ENCODE measurements at places on chromosomes 2 and 18.

DNA sequence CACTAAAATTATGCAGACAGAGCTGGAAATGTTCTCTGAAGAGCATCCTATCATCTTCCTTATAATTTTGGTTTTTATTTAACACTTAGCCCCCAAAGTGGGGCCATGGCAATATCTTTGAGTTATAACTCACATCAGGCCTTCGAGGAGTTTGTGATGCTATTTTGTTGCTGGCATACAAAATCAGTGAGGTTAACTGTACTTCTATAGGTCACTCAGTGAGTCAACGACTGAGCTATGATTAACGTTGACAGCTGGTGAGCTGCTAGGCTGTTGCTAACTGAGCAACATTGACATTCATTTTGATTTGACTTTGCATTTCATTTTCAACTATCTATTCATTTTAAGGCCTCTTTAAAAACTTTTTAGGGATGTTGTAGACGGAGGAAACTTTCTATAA is 50.0 kb downstream of the GPD2 start:
- no peak for DNase-seq

DNA sequence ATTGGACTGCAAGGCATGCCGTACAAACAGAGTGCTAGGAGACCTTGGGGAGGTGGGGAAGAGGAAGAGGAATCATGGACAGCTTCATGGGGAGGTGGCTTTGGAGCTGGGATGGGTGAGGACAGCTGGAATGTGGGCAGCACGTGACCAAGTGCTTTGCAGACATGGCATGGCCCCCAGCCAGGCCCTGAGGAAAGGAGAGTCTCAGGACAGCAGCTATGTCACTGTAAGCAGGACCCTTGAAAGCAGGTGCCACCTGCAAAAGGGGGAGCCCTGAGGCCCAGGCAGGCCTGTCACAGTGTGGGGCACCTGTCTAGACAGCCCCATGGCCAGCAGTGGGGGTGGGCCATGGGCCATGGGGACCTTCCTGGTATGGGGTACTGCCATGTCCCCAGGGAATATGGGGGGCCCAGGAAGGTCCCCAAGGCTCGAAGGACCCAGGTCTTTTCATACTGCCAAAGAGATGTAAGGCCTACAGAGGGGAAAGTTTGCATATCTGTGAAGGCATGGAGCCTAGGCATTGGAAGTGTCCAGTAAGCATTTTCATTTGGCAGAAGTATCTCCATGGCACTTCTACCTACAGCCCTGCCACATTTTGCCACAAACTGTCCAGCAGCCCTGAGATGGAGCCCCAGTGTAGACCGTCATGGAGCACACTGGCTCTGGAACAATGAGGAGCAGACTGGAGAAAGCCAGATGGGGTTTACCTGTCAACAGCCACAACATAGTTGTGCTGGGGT is 9.9 kb downstream of the PAX8 start:
- no peak for DNase-seq

GRCh38 chr2:241072151-241072550 is 29.9 kb downstream of the MTERF4 start:
- no peak for DNase-seq

GRCh38 chr2:126413079-126413478 is 242.9 kb upstream of the GYPC start:
- DNase-seq, result no peak

GRCh38 chr2:47521666-47522285 is 118.8 kb downstream of the MSH2 start:
- DNase-seq, result no peak

DNA sequence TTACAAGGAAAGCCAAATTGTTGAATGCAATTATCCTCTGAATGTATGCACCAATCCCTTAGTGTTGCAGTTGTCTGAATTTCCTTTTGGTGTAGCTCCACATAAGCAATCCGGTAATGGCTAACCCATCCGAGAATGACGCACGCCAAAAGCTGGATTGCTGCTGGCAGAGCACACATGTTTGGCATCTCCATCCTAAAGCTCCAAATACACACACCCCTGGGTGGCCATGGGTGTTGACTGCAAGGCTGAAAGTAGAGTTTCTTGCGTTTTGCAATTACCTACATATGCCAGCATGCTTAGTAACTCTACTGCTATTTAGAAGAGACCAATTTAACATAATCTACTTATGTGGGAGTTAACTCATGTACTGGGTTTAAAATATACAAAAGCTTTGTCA is 53.1 kb downstream of the KCTD1 start:
- no peak for DNase-seq

DNA sequence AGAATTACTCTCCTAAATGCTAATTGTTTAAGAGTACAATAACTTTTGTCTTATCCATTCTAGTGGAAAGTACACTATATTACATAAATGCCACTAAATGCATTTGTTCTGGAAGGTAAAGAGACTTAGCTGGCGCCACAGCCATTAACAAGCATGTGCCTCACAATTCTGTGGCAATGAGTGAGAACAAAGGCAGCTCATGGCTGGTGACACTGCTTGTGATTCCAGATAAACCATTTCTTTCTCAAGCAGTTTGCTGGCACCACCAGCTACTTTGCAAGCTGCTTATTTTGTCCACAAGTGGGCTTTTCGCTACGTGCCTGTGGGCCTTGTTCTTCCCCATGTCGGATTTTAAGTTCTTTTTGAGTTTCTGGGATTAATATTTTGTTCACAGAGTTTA is 147.6 kb upstream of the SMAD7 start:
- no peak for DNase-seq

DNA sequence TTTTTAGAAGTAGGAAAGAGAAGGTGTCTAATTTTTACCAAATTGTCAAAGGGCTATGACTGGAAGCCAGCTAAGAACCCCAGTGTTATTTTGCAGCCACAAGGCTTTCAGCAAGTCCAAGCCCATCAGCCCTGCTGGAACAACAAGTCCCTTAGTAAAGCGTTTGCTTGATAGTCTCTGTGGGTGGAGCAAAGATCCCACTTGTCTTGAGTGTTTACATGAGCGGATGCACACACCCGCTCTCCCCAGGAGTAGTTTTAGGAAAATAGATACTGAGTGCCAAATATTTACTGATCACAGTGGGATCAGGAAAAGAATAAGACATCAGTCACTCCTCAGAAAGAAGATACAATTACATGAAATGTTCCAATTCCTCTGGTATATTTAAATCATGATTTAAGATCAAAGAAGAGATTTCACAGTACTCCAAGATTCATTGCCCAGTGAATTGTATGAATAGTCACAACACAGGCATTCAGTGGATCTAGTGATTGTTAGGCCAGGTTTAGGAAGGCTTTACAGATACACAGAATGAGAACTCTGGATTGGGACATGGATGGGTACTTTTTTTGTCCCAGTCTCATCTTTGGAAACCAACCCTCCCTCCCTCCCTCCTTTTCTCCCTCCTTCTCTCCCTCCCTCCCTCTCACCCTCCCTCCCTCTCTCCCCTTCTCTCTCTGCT is 514.9 kb downstream of the PTPRM start:
- no peak for DNase-seq

DNA sequence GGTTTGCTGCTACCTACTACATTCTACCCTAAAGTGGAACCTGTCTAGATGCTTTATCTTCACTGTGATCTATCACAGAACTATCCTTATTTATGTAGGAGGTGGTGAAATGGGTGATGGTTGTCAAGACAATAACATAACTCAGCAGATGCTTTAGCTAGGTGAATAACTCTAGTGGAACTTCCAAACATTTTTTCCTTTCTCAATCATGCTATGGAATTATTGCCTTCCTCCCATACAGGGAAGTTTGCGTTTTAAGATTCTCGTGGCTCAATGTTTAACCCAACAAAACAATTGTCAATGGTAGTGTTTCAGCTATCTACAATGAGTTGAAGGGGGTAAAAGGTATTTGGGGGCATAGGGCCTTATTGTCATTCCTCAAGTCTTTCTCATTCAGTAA is 82.6 kb upstream of the GLI2 start:
- DNase-seq, result no peak
